ENCODE measurements at places on chromosomes 7 and 10. TPM values are rescaled to one million over a fixed set of nuclear protein-coding genes. Genes with fewer than 3 reads are reported as not detected.

DNA sequence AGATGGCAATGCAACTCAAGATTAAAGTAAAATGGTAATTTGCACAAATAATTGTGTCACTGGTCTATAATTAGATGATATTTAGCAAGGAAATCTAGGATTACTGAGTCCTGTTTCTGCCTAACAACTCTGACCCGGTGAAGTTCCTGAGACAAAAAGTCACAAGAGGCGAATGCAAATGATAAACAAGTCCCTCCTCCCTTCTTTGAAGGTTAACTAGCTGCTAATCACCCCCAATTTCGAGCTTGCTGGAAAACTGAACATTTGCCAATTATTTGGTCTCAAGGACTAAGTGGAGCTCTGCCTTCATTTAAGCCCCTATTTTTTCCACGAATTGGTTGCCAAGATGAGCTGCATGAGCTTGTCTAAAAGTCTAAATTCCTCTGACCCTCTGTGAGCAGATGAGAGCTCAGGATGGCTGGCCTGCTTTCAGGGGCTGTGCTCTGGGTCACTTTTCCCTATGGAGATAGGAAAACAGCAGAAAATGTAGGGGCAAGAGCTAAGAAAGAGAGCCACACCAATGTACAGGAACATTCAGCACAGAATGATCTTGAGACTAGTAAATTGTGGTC, 127.3 kb downstream of the MBL2 start:
- DNase-seq, result no peak

The BAMBI gene
- total RNA-seq, result 0.68 TPM

- no peak for DNase-seq
These were observed 48.1 kb upstream of the TARP start for GRCh38 chr7:38321515-38321944.

DNA sequence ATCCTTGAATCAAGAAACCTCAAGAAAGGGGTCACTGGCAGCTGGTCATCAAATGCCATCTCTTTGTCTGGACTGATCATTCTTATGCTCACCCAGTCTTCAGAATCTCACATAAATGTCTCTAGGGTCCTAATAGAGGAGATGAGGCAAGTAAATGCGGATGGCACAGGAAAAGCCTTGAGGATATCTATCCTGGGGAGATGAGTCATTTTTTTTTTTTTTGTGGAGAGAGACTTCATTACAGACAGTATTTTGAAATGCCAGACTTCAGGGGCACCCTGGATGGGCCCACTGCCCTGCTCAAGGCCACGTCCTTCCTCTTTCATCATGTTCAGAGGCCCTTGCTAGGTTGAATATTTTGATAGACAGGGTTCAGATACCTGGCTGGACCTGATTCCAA, 19.5 kb upstream of the PLPP4 start:
- no peak for DNase-seq

DNA sequence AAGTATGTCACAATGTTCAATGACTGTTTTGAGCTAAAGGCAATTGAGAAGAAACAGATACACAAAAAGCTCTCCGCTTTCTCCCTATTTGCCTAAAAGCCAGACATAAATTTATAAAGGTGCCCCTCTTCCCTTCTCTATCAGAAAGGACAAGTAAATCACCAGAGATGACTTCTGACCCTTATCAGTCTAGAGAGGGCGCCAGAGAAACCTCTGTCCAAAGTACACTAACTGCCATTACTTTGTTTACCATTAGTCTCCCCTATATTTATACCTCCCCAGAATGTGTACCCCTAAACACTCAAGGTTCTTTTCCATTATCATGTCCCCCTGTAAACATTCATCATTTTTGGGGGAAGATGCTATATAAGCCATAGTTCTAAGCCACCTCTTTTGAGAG, 49.3 kb downstream of the TPK1 start:
- no peak for DNase-seq

GRCh38 chr10:63503395-63503794, 17.8 kb upstream of the REEP3 start:
- no peak for DNase-seq

DNA sequence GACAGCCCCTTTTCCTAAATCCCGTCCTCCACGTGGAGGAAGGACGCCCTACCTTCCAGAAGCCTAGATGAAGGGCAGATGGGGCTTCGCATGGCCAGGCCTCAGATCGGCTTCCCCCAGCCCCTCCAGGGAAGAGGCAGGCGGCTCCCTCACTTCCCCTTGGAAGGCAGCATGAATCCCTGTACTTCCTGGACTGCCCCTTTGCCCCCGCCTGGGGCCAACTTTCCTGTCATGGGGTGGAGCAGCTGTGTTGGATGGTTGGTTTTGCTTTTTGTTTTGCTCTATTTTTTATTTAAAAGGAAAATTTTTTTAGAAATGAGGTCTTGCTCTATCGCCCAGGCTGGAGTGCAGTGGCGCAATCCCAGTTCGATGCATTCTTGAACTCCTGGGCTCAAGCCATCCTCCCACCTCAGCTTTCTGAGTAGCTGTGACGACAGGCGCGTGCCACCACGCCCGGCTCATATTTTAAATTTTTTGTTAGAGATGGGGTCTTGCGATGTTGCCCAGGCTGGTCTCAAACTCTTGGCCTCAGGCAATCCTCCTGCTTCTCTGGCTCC, 27.2 kb downstream of the GTF2IRD1 start:
- DNase-seq, result no peak

DNA sequence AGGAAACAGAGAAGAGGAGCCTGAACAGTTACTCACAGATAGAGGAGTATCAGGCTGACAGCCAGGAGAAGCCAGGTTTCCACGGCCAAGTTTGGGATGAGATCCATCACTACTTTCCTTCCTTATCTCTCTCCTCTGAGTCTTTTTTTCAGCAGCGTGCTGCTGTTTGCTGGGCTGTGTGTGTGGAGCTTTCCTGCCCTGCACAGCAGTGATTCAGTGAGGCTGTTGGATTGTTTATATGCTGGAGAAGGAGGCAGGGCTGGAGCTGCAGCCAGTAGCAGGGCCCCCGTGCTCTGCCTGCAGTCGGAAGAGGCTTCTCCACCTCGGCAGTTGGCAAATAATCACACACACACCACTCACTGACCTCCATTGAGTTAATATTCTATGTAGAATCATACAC, at the start of gene CYP3A7:
Gene CYP3A7, minus strand, starts transcription at position 210 of the 400 bp plus-strand sequence. Its CDS starts 103 bp downstream, at position 107.
- DNase-seq, result no peak

GRCh38 chr10:132742837-132743194, 43.1 kb downstream of the NKX6-2 start:
- DNase-seq, result no peak

The MYO3A gene
- total RNA-seq, result 0.74 TPM

GRCh38 chr7:42730586-42730985, 181.3 kb downstream of the C7orf25 start:
- no peak for DNase-seq

DNA sequence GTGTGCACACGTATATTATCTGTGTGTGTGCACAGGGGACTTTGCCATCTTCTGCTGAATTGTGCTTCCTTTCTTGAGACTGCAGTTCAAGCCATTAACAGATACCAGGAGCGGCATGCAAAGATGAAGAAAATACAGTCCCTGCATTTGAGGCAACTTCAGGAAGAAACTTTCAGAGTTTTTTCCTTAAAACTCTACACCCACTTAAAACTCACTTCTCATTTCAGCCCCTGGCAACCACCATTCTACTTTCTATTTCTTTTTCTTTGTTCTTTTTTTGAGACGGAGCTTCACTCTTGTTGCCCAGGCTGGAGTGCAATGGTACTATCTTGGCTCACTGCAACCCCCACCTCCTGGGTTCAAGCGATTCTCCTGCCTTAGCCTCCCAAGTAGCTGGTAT, 448.9 kb upstream of the ZMIZ1 start:
- no peak for DNase-seq

- peak; percentile 54 for DNase-seq
These were observed 538.7 kb downstream of the DNAJB6 start for GRCh38 chr7:157875230-157876179.
